A673 (cell line): ENCODE measurements at places on chromosomes 5 and 9.
A peak's percentile ranks its signal among the peaks of the same experiment; 100 is the strongest.

GRCh38 chr5:122120957-122121356, 8.4 kb upstream of the ZNF474 start:
- DNase-seq = no peak

DNA sequence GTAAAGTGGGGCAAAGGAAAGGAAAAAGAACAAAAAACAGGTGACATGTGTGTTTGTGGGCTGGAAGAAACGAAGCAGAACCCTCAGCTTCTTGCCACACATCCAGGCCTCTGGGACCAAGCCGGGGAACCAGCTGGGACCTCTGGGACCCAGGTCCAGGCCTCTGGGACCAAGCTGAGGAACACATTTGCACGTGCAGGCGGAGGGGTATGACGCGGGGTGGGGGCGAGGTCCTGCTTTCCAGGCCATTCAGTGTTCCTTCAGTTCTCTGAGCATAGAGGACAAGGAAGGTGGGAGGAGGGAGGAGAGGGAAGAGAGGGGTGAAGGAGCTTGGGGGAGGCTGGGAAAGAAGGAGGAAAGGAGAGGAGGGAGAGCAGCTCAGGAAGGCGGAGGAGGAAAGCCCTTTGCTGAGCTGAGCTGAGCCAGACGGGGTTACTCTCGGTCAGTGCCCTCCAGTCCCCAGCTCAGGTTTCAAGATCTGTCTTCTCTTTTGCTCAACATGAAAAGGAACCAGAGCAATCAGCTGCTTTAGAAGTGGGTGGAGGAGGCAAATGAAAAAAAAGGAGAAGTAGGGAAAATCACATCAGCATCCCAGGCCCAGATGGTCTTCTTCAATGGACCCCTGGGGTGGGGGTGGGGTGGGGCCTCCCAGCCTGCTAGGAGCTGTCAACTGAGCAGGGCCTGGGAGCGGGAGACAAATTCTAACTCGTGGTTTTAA, 59.1 kb downstream of the ABCA1 start:
- peak; percentile 89 for DNase-seq

GRCh38 chr9:73280113-73280512, 128.4 kb downstream of the ANXA1 start:
- no peak for DNase-seq

GRCh38 chr9:112069318-112070169, 105.6 kb downstream of the SUSD1 start:
- DNase-seq = no peak

GRCh38 chr9:135521608-135522095, 412 bp downstream of the LCN1 start:
- DNase-seq = no peak

DNA sequence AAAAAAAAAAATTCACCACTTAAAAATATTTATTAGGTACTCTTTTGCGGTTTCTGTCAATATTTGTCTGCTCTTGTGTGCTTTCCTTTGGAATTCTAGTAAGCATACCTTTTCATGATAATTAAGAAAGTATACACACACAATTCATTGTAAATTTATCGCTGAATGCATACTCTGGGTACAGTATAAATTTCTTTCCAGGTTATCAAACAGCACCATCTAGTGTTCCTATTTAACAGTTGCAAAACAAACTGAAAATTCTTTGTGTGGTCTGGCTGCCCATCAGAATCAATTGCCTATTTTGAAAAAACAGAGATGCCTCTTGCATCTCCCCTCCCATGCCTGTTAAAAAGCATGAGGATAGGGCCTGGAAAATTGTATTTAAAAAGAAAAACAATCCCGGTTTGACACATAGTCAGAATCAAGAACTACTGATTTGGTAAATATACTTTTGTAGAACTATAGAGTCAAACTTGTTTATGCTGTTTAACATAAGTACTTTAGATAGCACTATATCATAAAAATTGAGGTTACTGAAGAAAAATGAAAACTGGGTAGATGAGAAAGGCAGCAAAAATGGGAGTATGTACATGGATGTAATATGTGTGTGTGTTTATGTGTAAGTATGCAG, 16.2 kb downstream of the PGGT1B start:
- DNase-seq = peak; percentile 64

- peak; percentile 39 for DNase-seq
Observed at GRCh38 chr9:69175486-69175885, 1.4 kb downstream of the TJP2 start.

DNA sequence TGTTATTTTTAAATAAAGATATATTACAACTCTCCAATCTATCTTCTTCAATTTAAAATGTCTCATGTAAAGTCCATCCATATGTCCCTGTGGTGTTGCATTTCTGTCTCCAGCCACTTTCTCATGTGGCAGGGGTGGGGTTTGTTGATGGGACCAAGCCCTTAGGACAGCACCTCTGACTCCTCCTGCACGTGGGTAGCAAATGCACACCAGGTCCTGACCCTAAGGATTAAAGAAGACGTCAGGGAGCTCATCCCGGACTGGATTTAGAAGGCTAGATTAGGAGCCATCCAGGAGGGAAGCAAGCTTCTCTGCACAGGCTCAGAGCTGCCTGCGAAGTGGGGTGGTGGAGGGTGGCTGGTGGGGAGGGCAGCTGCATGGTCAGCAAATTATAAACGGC, 38.9 kb upstream of the FAM120AOS start:
- DNase-seq = no peak

DNA sequence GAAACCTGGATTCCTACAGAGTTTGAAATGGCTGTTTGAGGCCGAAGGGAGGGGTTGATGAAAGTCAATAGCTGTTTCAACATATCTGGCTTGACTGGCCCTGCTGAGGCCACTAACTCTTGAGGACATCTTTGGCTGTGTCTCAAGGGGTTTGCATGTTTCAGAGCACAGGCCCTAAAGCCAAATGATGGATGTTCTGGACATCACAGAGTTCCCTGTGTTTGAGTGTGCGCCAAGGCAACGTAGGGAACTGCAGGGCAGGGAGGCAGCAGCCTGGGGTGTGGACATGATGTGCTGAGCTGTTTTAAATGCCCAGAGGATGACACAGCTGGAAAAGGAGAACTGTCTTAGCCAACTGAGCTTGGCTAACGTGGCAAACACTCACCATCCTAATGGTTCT, 89.6 kb downstream of the RAPGEF1 start:
- DNase-seq = no peak

GRCh38 chr5:40879163-40879942, 29.9 kb upstream of the C7 start:
- DNase-seq = peak; percentile 57

GRCh38 chr9:32986971-32987370, 14.5 kb downstream of the APTX start:
- no peak for DNase-seq

GRCh38 chr9:10479172-10479571, 133.6 kb downstream of the PTPRD start:
- DNase-seq = peak; percentile 24

GRCh38 chr5:175564716-175565115, 86.4 kb downstream of the SFXN1 start:
- no peak for DNase-seq

- no peak for DNase-seq
Observed at GRCh38 chr9:120032639-120033038, 547.3 kb downstream of the CDK5RAP2 start.

DNA sequence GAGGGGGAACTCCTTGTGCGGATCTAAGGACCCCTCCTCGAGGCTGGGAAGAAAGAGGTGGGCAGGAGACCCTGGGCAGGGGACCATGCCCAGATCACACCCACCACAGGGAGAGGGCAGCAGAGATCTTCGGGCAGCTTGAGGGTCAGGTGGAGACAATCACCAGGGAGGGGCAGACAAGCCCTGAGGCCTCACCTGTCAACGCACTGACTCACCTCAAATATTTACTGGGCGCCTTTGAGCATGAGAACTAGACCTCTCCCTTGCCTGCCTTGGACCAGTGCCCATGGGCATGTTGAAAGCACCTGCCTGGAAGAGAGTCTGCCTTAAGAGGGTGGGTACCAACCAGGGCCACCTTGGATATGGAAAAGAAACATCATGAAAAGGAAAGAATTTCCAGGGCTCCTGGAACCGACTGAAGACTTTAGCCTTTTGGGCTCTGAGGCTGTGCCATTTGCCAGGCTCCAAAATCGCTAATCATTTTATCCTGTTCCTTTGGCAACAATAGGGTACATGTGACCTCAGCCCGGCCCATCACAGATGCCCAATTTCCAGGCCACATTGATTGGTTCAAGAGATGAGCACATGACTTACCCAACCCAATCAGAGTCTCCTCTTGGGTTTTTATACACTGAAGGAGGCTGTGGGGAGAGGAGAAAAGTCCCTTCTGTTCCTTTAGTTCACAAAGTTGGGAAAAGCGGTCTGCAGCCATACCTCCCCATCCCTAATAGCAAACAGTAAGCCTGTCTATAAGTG, 10.4 kb upstream of the SPINK4 start:
- no peak for DNase-seq

GRCh38 chr9:133579601-133580418, 29.4 kb downstream of the FAM163B start:
- no peak for DNase-seq

DNA sequence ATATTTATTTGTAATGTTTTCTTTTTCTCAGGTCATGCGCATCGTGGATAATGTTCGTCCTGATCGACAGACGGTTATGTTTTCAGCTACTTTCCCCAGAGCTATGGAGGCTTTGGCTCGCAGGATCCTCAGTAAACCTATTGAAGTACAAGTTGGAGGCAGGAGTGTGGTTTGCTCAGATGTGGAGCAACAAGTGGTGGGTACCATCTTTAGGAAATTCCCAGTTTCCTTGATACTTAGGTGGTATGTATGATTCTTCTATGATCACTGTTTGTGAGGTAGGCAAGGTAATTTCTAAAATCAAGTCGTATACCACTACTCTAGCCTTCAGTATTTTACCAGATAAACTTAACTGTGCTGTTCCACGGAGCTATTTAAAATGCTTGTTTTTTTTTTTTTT, 36.2 kb downstream of the DDX46 start:
- DNase-seq = no peak

DNA sequence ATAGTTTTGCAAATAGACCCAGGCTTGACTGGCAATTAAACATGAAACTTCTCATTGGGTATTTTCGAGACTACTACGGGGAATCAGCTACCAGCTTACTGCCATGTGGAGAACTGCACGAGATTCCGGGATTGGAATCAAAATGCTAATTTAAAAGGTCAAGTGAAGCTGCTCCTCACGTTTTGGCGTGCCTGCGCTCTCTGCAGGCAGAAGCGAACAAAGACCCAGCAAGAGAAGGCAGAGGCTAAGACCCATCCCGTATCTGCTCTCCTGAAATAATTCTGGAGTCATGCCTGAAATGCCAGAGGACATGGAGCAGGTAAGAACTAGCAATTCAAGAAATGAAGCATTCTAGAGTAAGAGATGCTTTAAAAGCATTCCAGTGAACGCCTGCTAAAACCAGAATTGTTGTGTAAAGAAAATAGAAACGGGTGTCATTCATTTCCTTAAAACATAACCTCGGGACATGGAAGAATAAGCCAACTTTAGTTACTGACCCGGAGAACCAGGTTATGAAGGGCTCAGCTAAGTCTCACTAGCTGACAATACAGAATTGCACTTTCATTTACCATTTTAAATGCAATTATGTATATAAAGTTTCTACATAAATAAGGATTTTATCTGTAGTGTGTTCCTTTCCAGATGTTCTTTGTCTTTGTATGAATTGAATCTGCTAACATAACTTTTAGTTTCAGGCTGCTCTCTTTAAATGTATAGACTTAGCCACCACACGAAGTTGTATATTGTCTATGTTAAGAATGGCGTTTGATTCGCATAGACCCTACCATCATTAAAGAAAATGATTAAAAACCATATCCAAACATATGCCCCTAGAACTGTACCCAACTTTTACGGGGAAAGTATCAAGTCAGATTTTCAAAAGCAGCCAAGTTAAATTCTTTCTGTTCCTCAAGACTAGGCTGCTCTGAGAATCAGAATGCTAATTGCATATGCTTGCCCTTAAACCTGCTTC, 2.0 kb upstream of the MAT2B start:
- peak; percentile 91 for DNase-seq

DNA sequence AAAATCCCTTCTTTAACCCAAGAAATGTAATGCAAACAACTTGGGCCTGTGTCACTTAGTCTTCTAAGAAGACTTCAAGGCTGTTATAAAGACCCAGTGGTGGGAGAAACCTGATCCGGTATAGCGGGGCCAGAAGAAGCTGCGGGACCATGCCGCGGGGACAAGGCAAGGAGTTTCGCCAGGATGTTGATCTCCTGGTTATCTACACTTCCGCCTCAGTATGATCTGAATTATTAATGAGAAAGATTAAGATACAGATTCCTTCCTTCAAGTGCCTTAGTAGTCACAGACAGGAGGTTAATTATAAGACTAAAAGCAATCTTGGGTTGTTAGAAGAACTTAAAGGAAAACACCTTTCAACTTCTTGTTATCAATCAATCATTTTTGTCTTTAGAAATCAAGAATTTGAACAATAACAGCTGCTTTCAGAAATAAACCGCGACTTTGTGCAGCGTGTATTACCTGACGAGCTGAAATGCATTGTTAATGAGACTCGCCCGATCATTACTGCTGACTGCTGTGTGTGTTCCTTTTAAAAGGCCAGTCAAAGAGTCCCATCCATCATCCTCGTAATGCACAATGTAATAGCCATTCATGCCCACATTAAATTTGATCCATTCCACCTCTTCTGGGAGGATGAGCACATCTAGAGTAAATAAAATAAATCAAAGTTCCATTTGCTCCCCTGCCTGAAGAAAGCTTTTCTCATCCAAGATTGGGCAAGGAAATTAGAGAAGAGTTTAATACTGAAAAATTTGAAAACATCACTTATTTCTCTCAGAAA, 22.2 kb downstream of the ERAP1 start:
- DNase-seq = peak; percentile 22

- no peak for DNase-seq
Observed at GRCh38 chr9:89814340-89815040, 209.7 kb downstream of the GADD45G start.

DNA sequence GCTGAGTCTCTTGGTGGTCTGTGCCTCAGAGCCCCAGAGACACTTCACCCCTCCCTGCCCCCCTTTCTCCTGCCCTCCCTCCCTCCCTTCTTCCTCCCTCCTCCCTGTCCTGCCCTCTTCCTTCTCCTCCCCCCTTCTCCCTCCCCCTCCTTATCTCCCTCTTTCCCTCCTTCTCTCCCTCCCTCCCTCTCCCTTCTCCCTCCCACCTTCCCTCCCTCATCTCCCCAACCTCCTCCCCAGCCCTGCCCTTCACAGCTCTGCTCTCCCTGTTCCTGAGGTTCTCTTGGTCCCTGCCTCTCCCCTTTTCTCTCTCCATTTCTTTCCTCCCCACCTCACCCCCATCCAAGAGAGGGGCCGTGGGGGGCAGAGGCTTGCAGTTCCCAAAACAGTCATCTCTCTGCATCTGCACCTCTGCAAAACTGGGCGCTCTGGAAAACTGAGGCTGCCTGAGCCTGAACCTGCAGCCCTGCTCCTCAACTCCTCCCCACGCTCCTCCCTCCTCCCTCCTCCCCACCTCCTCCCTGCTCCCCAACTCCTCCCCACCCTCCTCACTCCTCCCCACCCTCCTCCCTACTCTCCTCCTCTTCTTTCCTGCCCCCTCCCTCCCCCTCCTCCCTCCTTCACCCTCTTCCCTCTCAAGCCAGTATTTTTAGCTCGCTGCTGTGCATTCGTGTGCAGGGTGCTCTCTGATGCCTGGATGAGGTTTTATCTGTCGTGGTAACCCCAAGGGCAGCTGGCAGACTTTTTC, 219.1 kb downstream of the C9orf50 start:
- DNase-seq = peak; percentile 33
